ENCODE measurements at places on chromosomes 4 and X.

DNA sequence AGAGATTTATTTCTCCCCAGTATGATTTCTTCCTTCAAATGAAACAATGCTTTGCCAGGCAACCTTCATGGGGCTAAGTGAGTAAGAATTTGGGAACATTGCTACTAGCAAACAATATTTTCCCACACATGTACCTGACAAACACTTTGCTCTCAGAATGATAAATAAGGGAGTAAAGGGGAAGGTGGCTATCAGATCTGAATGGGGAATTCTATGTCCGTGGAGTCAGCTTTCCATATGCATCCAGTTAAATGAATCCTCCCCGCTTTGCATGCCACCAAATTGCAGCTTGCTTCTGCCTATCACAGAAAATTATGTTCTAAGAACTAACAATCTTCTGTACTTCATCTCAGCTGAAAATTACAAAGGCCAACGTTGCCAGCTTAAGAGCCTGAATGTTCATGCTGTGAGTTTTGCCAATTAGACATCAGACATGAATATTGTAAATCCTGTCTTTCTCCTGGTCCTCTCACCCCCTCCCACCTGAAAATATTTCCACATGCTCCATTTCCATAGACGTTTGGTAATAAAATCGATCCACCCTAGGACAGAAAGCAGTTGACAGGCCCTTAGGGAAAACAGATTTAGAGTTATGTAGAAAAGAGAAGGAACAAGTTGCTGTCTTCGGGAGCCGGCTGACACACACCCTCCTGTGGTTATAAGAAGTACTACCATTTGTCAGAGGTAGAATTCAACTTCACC, 6.3 kb downstream of the MEPE start:
- DNase-seq = peak; percentile 56

GRCh38 chr4:33226133-33226532, 2506.0 kb downstream of the PCDH7 start:
- no peak for DNase-seq

DNA sequence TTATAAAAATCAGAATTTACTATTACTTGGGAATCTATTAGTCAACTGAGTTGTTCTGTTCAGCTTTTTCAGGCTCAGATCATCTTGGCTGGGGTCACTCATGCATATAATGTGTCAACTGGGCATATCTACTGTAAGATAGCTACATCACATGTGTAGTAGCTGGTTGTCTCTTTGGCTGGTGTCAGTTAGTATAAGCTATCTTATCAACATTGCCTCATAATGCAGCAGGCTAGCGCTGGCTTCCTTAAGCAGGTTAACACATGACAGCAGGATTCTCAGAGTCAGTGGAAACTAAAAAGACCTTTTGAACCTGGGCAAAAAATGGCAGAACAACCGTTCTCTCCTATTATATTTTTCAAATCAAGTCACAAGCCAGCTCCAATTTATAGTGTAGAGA, 378.3 kb upstream of the PCDH10 start:
- DNase-seq = no peak

GRCh38 chrX:52852110-52852860, 15.6 kb downstream of the XAGE3 start:
- DNase-seq = no peak

DNA sequence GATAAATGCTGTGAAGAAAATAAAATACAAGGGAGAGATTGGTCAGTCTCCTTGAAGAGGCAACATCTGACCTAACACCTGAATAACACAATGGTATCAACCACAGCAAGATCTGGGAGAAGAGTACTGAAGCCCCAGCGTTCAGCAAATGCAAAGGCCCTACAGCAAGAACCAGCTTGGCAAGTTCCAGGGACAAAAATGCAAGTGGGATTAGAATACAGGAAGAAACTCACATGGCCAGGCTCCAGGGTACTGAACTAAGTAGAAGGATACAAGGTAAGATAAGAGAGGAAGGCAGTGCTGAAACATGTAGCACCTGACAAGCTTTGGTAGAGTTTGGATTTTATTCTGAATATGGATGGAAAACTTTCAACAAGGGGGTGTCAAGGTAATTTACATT, 3.6 kb downstream of the SMIM14 start:
- DNase-seq = no peak
